CD4-positive, alpha-beta T cell (primary cell): ENCODE measurements at places on chromosomes 1 and 21.

GRCh38 chr1:9604836-9605235, 16.1 kb downstream of the TMEM201 start:
- no peak for DNase-seq

DNA sequence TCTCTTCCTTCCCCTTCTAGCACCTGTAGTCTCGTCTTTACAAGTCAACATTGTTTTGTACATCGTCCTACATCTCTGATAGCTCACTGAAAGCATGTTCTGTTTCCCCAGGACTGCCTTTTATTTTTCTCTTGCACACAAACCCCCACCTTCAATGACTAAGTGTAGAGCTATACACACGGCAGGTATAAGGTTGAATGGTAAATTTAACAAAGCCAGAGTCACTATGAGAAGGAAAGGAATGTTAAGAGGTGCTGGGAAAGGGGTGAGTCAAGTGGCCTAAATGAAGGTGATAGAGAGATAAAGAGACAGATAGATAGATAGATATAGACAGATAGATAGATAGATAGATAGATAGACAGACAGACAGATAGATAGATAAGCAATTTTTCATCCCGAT, 134.3 kb upstream of the ATP1B1 start:
- DNase-seq = no peak

DNA sequence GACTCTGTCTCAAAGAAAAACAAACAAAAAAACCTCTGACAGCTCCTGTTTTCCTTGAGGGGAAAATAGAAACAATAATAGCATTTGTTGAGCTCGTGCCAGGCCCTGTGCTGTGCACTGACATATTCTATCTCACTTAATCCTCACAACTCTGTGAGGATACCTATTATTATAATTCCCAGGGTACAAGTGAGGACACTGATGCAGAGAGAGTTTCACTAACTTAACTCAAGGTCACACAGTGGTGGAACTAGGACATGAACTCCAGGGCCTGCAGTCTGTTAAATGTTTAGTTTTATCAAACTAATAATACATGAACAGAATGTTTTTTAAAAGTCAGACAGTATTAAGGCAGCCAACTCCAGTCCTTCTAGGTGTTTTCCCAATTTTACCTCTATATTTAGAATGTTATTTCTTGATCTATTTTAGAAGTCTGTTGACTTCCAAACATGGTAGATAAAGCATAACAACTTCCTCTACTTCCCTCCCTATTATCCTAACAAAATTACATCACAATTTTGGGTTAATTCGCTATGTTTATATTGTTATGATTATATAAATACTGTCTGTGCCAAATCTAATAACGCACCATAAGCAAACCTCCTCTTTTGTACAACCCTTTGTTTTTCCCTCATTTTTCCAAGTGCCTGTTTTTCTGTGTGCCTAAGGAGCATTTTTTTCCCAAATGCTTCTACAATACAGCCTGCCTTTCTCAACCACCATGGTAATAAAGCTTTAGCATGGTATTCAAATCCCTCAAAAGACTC, 4.9 kb downstream of the FNDC5 start:
- DNase-seq = no peak

GRCh38 chr1:55519276-55519675, 304.1 kb upstream of the USP24 start:
- DNase-seq = no peak

- no peak for DNase-seq
These were observed 2.8 kb downstream of the UBE2J2 start for GRCh38 chr1:1270813-1271212.

DNA sequence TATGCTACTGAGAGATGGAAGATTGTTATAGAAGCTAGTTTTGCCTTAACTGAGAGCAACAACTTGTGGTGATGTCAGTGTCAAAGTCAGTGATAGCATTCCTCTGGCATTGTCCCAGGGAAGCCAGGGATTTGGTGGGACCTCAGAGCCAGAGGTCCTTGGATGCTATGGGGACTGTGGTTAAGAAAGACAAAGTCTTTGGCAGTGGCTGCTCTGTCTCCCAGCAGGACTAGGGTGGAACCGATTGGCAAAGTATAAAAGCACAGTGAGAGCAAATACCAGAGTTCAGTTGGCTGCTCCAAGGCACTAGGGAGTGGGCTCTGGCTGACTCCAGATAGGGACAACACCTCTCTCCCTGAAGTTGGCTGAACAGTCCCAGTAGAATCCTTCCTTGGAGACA, 104.8 kb downstream of the GDAP2 start:
- DNase-seq = no peak

- DNase-seq = no peak
These were observed 5.3 kb downstream of the GALNT2 start for GRCh38 chr1:230072296-230072695.

- DNase-seq = no peak
These were observed 12.1 kb downstream of the FOXD2 start for GRCh38 chr1:47449822-47450552.

DNA sequence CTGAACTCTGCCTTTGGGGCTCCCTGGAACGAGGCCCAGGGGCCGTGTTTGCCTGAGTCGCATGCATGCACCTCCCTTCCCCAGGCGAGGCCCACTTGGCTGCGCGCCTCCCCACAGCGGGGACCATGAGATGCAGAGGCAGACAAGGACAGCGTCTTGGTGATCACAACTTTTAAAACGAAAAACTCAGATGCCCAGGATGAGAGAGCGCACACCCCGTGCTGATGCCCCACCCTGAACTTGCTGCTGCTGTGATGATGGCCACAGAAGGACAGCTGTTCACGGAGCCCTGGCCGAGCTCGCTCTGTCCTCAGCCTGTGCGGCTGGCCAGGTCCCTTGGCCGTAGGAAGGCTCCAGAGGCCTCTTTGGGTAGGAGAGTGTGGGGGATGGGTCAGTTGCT, 11.4 kb upstream of the PRMT2 start:
- no peak for DNase-seq
